Retina (tissue), 1 donor: ENCODE measurements at places on chromosomes 6 and 20.
A peak's percentile ranks its signal among the peaks of the same experiment; 100 is the strongest.

DNA sequence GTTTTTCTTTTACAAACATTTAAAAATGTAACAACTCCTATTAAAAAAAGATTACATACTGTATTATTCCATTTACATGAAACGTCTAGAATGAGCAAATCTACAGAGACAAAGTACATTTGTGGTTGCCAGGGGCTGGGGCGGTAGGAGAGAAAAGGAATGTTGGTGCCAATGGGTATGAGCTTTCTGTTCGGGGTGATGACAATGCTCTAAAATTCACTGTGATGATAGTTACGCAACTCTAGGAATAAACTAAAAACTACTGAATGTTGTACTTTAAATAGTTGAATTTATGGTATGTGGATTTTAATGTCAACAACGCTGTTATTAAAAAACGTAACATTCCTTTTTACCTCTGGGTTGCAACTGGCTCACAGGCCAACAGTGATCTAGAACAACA, 211.1 kb downstream of the GMDS start:
- DNase-seq: no peak

DNA sequence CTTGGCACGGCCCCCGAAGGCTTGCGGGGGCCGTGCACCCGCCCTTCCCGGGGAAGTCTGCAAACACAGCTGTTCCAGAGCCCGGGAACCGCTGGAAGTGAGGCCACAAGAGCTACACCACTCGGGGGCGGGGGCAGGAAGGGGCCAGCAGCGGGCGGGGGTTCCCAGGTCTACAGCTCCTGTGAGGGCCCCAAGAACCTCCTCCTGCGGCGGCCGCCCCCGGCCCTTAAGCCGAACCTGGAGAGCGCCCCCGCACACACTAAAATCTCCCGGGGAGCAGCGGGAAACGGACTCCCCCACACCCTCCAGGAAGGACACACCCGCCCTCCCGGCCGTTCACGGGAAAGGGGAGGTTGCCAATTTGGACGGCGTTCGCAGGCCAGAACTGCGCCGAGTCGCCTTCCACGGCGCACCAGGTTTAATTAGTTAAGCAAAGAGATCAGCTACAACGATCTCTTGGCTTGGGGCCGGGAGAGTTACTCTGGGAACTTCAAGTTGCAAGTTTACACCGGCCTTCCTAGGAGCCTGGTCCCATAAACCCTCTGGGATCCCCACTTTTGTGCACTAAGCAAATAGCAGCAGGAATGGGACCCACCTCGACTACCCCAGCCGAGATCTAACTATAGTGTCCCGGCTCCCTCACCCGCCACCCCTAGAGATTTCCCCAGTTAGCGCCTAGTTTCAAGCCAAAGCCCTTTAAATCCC, 1.7 kb downstream of the JAG1 start:
- DNase-seq: no peak

- no peak for DNase-seq
Observed at GRCh38 chr6:56556751-56557540, 85.7 kb downstream of the DST start.

DNA sequence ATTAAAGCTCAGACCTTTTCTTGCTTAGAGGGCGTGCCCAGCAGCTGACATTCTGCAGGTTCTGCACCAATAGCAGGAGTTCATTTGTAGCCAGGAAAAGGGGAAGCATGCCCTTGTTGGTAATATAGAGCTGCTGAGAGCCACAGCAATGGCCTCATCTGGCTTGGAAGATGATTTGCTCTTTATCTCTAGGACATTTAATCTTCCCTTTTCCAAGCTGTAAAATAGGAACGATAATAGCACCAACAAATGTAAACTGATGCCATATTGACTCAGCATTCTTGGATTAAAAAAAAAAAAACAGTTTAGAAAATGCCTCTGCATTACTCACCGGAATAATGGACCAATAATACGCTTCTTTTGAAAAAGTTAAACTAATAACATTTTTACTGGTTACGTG, 93.4 kb upstream of the SLC2A12 start:
- DNase-seq: no peak

DNA sequence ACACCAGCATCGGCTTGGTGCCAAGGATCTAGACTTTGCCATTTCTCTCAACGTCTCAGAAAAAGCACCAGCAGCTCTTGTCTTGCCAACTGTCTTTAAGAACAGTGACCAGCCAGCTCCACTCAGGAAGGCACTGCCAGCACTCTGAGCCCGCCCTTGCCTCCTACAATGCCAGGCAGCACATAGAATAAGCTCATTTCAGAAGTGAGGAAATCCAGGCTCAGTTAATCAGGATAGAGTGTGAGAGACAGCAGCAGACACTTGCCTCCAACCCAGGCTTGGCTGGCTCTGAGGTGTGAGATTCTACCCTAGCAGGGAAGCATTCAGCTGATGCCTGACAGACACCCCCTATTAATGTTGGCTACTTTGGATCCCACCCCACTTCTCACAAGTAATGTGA, 4.3 kb upstream of the SYNDIG1 start:
- no peak for DNase-seq

GRCh38 chr6:52610745-52611355, 34.0 kb upstream of the TRAM2 start:
- DNase-seq: no peak

GRCh38 chr20:50645253-50646068, 45.9 kb downstream of the RIPOR3 start:
- no peak for DNase-seq

GRCh38 chr6:6840831-6841291, 252.3 kb downstream of the LY86 start:
- no peak for DNase-seq

- no peak for DNase-seq
Observed at GRCh38 chr6:57177545-57178265, 5.6 kb downstream of the BAG2 start.

DNA sequence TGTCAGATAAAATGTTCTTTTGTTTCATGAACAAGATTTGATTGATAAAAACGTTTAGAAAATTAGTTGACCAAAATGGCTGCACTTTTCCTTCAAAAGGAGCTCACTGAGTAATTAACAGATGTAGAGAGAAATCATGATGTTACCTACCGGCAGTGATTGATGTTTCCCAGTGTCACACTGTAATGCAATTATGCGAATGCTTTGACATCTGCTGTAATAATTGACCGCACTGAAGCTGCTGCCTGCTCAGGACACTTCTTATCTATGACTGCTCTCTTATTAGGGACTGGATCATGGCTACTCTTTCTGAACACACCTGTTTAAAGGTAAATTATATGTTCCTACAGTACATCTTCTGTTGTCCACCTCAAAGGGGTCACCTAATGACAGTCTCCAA, 94.6 kb downstream of the GPR63 start:
- no peak for DNase-seq

DNA sequence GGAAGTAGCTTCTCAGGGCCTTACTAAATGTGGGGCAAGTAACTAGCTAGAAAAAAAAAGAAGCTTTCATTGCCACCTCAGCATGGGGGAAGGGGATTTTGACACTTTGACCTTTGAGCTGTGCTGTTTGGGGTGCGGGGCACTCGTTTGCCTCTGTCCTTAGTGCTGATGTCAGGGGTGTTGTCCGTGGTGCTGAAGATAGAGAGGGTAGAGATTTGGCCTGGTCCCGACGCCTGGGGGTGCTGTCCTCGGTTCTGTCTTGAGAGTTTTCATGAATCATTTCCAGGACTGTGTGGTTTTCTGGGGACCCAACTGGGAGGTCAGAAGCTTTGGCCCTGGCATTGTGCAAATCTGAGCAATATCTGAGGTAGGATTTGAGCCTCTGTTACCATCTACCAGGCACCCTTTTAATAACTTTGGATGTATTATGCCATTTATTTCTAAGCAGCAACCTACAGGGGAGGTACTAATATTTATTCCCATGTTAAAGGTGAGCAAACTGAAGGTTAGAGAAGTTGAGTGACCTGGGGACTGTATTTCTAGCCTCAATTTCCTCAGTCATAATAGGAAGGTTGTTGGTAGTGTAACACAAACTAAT, 78.0 kb downstream of the DLGAP4 start:
- DNase-seq: peak; percentile 59

GRCh38 chr6:11315743-11316437, 83.4 kb upstream of the NEDD9 start:
- no peak for DNase-seq

GRCh38 chr6:64622944-64623343, 987.3 kb downstream of the PHF3 start:
- DNase-seq: no peak

DNA sequence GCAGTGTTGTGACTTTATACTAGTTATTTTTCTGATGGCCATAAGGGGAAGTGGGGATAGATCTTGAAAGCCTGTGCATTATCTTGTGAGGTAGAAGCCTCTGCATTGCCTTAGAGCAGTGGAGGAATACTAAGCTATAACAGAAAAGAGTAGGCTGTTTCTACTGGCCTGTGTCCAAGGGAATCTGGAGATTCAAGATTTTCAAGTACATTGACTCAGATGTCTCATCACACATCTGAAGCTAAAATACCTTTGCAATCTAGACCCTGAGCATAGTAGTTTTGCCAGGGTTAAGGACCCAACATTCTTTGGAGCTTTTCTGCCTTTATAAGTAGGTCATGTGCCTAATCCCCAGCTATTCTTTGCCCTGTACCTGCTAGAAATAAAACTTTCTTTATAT, 272.3 kb downstream of the TENT5A start:
- no peak for DNase-seq

- no peak for DNase-seq
Observed at GRCh38 chr6:116283191-116283590, 3.5 kb upstream of the TSPYL1 start.

DNA sequence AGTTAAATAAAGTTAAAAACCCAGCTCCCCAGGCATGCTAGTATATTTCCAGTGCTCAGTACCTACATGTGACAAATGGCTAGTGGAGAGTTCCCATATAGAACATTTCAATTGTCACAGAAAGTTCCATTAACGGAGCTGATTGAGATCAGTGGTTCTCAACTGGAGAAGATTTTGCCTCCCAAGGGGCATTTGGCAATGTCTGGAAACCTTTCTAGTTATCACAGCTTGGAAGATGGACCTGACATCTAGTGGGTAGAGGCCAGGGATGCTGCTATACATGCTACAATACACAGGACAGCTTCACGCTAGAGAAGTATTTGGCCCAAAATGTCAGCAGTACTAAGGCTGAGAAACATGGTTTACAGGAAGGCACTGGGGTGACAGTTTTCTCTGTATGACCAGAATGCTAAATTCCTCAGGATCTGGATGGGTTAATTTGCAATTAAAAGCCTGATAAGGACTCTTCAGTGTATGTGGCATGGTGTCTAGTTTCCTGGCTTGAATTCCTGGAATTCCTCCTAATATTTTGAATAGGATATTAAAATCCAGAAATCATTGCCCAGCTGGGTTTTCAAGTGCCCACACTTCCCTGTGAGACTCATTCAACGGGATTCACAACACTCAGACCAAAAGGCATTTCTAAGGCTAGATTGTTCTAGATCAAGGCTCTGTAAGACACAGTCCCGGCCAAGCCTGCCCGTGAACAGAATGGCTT, 84.7 kb upstream of the SALL4 start:
- DNase-seq: no peak

DNA sequence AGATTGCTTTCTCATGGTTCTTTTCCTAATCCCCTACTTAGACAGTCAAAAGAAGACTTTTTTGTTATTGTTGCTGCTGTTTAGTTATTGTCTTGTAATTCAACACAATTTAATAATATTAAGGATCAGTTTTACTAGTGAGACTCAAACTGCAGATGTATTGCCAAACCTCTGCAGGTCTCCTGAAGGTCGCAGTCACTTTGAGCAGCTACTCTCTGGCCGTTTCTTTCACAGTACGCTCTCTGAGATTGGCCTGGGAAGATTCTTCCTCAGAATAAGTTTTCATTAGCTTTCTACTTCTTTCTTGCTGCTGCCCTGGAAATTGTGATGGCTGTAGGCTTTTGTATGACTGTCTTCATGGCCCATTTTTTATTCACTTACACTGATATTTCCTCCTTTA, 930.8 kb downstream of the QKI start:
- DNase-seq: peak; percentile 12

- DNase-seq: no peak
Observed at GRCh38 chr6:14728396-14729024, 517.4 kb upstream of the JARID2 start.

- DNase-seq: peak; percentile 91
Observed at GRCh38 chr6:34143884-34144580, 1.9 kb downstream of the GRM4 start.

GRCh38 chr20:33470457-33470856, 19.4 kb upstream of the CBFA2T2 start:
- no peak for DNase-seq

DNA sequence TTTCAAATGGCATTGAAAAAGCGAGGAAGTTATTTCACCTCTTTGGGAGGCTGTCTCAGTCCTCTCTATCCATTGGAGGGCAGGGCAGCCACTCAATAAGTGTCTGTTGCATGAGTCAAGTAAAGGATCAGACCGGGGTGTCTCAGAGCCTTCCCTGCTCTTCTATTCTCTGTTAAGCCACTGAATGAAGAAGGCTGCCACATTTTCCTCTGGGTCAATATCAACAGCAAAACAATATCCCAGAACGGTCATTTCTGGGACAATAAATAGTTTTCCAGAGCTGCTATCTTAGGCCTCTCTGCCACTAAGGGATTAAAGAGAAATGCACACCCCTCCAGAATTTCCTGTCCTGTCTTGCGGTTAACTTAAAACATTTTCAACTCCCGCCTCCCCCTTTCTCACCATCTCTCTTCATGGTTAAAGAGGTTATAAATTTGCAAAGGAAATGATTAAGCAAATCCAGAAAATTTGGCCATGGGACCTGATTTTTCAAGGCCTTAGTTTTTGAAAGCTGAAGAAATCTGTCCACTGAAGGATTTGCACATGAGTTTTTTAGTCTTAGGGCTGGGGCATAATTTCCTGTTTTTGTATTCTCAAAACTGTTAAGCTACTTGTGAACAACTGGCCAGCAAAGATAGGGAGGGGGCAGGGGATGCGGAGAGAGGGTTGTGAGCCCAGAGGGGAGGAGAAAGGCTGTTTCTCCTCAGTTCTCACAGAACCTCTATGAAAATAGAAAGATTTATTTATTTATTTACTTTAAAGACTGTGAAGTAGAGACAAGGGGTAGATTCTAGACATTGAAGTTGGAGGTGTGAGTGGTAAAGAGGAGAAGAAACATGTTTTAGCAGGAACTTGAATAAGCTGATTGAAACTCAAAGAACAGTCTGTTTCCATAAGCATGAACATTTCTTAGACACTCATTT, 135.7 kb downstream of the BCAS1 start:
- DNase-seq: no peak

DNA sequence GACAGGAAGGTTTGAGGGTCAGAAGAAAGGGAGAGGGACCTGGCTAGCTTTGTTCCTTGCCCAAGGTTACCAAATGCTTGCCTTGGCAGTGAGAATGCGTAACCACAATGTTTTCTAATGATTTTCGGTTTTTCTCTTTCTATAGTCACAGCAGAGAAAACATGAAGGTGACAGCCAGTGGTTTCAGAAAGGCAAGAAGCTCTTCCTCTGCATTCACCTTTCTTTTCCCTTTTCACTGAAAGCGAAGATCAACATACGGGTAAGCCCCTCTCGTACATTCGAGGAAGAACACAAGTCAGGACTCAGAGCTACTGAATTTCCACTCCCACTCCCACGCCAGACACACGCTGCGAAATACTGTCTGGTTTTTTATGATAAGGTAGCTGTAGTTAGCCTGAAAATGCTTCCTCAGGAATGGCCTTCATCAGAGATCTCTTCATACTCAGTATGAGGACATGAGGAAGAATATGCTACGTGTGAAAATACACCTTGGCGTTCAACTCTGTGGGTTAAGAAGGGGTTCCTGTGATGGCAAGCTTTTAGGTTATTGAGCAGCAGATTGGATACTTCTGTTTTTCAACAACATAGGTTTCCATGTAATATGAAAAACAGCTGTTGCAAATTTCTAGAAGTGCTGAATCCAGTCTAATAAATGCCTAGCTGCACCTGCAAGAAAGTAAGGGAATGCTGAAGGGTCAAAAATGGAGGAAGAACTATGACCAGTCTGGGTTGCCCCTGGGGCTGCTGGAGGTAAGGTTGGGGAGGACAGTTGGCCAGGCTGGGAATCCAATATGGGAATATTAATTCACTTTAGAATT, 7.4 kb upstream of the CD83 start:
- DNase-seq: no peak
